ENCODE measurements at places on chromosomes 6 and 20.

DNA sequence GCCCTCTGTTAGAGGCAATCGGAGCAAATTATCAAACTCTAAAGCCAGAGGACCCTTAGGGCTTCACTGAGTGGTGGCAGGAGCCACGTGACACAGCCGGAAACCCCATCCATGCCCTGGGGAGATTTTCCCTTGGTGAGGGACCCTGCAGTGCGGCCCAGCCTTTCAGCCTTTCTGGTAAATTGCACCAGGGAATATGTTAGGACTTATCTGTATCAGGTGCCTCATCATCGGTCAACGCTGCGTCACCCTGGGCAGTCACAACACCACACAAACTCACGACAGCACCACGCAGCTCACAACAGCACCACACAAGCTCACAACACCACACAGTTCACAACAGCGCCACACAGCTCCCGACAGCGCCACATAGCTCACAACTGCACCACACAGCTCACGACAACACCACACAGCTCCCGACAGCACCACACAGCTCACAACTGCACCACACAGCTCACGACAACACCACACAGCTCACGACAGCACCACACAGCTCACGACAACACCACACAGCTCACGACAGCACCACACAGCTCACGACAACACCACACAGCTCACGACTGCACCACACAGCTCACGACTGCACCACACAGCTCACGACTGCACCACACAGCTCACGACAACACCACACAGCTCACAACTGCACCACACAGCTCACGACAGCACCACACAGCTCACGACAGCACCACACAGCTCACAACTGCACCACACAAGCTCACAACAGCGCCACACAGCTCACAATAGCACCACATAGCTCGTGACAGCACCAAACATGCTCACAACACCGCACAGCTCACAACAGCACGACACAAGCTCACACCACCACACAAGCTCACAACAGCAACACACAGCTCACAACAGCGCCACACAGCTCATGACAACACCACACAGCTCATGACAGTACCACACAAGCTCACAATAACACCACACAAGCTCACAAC lies 199.0 kb downstream of the DLL1 start:
- DNase-seq: no peak

- DNase-seq: no peak
These were observed 223.8 kb downstream of the NRN1 start for GRCh38 chr6:5782783-5783547.

DNA sequence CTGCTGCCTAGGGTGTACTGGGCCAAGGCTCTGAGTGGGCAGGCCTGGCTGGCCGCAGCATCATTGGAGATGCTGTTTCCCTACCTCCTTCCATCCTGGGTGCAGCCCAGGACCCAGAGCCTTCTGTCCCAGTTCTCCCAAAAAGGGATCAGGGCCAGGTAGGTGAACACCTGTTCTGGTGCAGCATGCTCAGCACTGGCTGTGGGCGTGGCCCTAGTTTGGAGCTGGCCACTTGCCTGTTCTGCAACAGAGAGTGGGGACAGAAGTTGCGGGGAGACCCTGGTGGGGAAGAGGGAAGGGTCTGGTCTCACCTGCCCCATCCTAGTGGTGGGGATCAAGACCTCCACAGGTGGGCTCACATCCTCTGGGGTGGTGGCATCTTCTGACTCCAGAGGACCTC lies 1.4 kb upstream of the ARMC12 start:
- no peak for DNase-seq

GRCh38 chr6:85417336-85417735 lies 32.5 kb upstream of the NT5E start:
- peak; percentile 72 for DNase-seq

- no peak for DNase-seq
These were observed 36.9 kb upstream of the NOL4L start for GRCh38 chr20:32621891-32622584.

DNA sequence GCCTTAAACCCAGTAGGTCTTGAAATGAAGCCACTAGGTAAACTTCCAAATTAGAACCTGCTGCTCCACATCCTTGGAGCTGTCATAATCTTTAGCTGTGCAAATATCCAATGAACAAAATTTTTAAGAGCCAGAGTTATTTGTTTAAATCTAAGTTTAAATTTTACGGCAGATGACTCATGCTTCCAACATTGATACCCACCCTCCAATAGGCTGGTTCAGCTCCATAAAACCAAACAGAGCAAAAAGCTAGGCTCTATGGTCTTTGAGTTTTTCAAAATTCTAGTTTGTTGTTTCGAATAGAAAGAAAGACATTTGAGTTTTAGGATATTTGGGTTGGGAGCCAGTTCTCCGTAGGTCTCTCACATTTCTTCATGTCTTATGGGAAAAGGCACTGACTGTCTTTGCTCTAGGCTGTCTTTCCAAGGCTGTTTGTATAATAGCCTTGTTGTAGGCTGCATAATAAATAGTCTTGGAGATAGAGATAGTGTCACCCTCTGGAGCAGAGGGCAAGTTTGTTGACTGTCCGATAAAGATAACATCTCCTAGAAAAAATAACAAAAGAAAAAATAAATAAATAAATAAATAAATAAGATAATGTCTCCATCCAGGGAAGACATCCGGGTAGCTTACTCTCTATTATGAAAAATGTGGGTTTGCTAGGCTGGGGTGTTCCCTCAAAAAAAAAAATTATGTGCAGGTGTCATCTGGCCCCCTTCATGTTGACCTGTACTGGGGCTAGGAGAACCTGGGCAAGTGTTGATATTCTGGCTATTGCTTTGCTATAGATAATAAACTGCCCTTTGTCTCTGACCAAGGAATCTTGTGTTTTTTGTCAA lies 36.5 kb downstream of the SLC2A12 start:
- DNase-seq: no peak

- DNase-seq: no peak
These were observed 10.0 kb downstream of the PXDC1 start for GRCh38 chr6:3741477-3741871.

DNA sequence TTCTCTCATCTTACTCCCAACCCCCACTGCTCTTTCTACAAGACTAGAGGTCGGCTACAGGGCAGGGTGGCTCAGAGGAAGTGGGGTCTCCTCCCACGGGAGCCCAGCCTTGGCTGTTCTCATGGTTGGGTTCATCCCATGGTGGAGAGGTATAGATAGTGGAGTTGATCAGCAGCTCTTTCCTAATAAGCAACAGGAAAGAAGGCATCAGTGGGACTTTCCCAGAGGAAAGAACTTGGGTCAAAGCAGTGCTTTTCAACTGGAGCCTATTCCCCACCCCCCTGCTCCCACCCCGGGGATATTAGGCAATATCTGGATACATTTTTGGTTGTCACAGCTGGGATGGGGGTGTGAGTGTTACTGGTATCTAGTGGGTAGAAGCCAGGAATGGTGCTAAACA lies 200.9 kb downstream of the NFATC2 start:
- DNase-seq: peak; percentile 24

GRCh38 chr20:17507531-17507930 lies 23.6 kb downstream of the BFSP1 start:
- no peak for DNase-seq

DNA sequence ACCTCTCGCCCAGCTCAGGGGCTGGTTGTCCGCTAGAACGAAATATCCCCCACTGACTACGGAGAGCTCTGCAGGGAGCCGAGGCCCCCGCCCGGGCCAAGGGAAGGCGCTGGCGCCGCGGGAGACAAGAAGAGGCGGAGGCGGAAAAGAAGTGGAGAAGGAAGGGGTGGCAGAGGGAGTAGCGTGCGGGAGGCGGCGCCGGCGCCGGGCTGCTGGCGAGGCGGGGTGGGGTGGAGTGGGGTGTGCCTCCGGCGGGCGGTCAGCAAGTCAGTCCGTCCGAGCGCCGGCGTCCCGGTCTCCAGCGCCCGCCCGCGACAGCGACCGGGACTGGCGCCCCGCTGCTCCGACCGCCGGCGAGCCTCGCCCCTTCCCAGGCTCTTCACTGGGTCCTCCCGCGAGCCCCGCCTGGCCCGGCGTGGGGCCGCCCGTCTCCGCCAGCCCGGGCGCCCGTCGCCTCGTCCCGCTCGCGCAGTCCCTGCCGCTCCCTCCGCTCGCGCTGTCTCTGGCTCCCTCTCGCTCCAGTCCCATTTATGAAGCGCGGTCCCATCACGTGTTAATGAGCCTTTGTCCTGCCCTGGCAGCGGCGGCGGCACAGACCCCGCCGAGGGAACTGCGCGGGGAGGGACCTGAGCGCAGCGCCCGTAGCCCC lies at the start of gene CNR1:
TSS of gene CNR1 (minus strand) at position 504 of the 649 bp plus-strand sequence. CDS start 21,073 bp downstream, outside the sequence.
- DNase-seq: no peak

- no peak for DNase-seq
These were observed 27.0 kb downstream of the ELOVL2 start for GRCh38 chr6:11017090-11017489.

- no peak for DNase-seq
These were observed 177.2 kb upstream of the TAB2 start for GRCh38 chr6:149140137-149140909.

DNA sequence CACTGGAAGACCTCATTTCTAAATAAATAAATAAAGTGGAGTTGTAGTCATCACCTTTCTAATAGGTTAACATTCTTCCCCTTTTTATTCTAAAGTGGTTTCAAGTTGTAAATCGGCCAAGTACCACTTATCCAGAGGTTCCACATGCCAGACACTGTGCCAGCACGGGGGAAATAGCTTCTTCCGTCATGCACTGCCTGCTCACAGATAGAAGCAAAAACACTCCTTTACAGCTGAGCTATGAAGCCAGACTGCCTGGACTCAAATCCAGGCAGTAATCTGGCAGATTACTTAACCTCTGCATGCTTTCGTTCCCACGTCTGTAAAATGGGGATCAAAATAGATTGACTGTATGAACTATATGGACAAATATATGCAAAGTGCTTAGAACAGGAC lies 17.2 kb upstream of the SCML4 start:
- DNase-seq: no peak

DNA sequence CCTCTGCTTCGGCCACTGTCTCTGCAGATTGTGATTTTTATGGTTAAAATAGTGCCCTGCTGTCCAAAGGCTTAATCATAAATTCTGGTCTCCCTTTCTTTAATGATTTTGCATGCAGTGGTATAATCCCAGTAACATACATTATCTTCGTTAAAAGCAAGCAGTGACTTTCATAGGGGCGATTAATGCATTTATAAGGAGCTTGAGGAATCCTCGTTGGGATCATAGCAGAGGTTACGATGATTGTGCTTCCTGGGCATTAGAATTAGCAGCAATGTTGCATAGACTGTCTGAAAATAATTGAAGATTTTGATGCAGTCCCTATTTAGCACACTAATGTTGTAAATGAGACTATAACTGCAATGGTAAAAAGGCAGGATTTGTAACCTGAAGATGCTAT lies 181.3 kb downstream of the PRL start:
- DNase-seq: no peak

DNA sequence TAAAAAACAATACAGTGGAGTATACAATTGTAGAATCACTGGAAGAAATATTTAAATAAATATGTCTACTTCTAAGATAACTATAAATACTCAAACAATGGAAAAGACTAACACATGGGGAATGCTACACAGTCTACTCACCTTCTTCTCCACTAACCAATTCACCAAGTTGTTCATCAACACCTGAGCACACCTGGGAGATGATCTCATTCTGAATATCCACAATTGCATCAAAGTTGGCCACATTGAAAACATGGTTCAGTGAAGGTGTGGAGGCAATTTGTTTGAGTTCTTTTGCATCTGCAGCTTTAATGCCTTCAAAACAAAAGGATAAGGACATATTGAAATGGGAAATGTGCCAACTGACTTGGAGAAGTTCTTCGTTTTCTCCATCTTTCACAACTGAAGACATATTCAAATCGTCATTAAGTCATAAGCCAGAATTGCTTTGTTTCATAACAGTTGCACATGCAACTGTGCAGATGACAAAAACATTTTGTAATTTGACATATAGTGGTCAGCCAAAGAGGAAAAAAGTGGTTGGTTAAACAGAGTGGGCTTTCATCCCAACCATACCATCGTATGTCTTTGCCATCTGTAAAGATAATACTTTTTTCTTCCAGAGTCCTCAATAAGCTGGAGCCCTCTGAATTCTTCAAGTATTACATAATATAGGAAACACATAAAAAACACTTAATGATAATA lies 17.5 kb downstream of the COL12A1 start:
- DNase-seq: no peak
